ENCODE measurements at places on chromosomes 4 and X.

DNA sequence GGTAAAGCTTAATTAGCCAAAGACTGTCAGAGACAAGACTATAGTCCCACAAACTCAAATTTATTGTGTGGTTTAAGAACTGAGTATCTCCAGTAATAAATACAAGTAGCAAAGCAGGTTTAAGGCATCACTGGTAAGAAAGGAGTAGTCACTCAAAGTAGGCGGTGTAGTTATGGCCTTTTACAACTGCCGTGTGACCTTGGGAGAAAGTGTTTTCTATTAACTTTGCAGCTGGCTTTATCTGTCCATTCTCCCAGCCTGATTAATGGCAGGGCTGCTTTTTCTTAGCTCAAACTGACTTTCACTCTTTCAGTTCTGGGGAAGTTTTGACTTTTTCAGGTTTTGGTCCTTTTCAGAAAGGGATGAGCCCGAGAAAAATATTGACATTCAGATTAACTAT lies 7.4 kb upstream of the PAK3 start:
- DNase-seq: no peak

DNA sequence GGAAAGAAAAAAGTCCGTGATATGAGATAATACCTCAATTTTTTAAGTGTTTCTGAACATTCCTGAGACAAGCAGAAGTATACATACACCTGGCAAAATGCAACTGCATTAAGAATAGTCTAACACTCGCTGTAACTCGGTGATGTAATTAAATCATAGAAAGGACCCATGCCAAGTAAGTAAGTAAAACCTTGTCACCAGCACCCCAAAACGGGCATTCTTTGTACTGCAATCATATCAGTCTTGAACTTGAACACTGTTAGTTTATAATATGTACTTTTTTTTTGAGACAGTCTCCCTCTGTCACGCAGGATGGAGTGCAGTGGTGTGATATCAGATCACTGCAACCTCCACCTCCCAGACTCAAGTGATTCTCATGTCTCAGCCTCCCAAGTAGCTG lies 47.4 kb downstream of the SMIM14 start:
- peak; percentile 46 for DNase-seq

GRCh38 chrX:97968376-97969163 lies 1084.9 kb downstream of the RPA4 start:
- DNase-seq: no peak

GRCh38 chr4:30724247-30724646 lies 4.1 kb downstream of the PCDH7 start:
- no peak for DNase-seq

- DNase-seq: peak; percentile 49
Measured at GRCh38 chrX:50638123-50638522, 167.5 kb upstream of the DGKK start.

DNA sequence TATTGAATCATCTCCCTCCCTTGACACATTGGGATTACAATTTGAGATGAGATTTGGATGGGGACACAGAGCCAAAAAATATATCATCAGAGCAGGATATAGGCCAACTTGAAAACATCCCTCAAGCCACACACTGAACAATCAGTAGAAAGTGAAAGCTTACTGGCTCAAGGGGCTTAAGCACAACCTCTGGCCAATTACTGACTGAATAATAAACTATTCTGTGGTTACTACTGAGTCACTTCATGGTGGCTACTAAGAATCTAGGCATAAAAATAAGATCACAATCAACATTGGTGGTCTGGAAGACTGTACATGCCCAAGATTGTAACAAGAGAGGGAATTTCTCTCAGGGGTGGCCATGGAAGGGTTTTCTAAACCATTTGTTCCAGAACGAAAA lies 27.4 kb upstream of the GPR174 start:
- no peak for DNase-seq

GRCh38 chr4:167233685-167234315 lies 494 bp downstream of the SPOCK3 start:
- DNase-seq: peak; percentile 11

DNA sequence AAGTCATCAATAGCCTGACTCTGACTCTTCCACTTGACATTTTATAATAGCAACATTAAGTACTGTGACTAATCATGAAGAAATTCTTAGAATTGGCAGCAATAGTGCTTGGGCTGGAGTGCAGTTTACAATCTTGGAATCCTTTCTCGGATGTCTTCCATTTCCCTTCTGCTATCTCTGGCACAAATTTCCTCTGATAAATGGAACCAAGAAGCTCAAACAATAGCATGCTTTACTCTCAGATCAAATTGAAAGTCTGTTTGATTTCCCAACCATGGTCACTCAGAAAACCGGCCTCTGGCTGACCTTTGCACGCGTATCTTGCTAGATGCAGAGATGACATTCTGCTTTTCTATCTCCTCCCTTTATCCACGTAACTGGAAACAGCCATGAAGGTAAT lies 99.0 kb upstream of the SPANXC start:
- DNase-seq: peak; percentile 87

DNA sequence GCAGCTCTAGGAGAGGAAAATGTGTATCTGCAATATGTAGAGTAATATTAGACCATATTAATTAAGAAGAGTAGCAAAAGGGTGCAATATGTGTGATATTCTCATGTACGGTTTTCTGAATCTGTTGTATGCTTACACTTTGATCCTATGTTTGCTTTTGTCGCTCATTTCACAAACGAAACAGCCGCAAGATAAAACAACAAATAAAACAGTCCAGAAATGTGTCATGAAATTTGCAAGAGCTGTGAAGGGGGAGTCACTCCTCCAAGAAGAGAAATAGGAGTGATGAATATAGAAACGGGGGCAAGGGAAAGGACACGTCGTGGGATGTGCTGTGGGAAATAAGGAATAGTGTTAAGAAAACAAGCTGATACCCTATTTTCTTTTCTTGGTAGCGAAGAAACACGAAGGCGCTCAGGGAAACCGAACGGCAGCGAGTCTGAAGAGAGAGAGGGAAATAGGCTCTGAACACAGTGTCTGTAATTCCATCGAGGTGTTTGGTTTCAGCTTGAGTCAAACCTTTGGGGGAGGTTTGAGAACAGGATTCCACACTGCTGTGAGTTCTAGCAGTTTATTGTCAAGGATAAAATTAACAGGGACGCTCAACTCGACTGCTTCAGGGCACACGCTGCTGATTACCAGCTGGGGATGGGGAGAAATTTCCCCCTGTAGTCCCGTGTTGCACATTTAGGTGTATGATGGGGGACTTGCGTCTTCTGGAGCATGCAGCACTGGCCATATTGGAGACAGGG lies 595.6 kb upstream of the TENM3 start:
- peak; percentile 24 for DNase-seq
